Left cardiac atrium (tissue), 4 donors: ENCODE measurements at places on chromosomes 3 and 15. TPM values are rescaled to one million over a fixed set of nuclear protein-coding genes. Genes with fewer than 3 reads are reported as not detected.

The EPHA3 gene
- total RNA-seq: 8.1 TPM

The FGD5 gene
- 28.7 TPM for total RNA-seq

The TGM4 gene
- total RNA-seq: not detected

The CCNB2 gene
- 0.94 TPM for total RNA-seq

The SLC22A14 gene
- 0.09 TPM for total RNA-seq

The MAGI1 gene
- total RNA-seq: 30.0 TPM

The KNG1 gene
- total RNA-seq: 0.24 TPM

The SLC9C1 gene
- 0.26 TPM for total RNA-seq

The TEX55 gene
- not detected for total RNA-seq

The EXD1 gene
- not detected for total RNA-seq

The CELSR3 gene
- 0.24 TPM for total RNA-seq

The NR2E3 gene
- not detected for total RNA-seq

The TGM5 gene
- total RNA-seq: not detected

The GOLGA6L10 gene
- total RNA-seq: 0.15 TPM

The GABRA5 gene
- total RNA-seq: 1.6 TPM

The TTC23 gene
- total RNA-seq: 13.7 TPM

The KLHL6 gene
- total RNA-seq: 1.7 TPM

The AMIGO3 gene
- not detected for total RNA-seq

The CDCP1 gene
- total RNA-seq: 0.74 TPM

The SRGAP3 gene
- total RNA-seq: 2.5 TPM

The STRIT1 gene
- not detected for total RNA-seq

The ARPP21 gene
- total RNA-seq: not detected
